Inflammatory macrophage (primary cell): ENCODE measurements at places on chromosomes 11 and 22.

DNA sequence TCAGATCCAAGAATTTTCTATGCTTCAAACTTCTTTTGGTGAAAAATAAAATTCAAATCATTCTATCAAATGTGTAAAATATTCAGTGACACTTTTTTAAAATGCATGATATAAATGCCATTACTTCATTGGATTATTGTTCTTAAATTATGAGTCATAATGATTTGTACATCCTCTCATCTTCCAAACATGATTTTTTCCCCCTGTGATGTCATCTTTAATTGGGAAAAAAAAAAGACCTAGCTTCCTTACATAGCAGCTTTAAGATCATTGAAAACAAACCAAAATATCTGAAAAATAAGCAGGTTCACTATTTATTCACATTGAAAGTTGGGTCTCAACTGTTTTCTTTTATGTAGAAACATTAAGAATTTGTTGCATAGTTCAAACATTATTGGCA is 1549.4 kb downstream of the LRRC4C start:
- DNase-seq = no peak

DNA sequence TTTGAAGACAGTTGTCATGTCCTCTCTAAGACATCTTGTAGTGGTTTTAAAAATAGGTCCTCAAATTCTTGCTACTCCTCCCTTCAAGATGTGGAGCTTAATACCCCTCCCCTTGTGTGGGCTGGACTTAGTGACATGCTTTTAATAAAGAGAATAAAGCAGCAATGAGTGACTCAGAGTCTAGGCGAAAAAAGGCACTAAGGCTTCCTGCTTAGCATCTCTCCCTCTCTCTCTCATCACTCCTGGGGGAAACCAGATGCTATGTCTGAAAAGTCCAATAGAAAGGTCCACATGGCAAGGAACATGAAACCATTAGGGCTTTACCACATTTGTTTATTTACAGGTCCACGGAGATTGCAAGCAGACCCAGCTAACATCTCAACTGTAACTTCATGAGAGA is 11.7 kb downstream of the SERGEF start:
- DNase-seq = no peak

DNA sequence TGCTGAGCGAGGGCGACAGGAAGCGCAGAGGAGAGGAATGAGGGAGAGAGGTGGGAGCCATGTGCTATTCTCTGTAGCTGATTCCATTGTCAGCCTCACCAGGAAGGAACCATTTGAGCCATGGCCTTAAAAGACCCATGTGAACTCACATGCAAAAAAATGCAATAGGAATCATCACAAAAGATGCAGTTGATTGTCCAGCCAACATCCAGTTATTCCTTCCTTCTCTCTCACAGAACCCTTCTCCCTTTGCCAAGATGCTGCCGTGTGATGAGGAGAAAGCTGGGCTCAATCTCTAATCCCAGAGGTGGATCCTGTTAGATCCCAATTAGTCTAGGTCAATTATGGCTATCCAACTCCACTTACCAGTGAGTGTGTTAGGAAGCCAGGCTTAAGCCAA is 58.2 kb upstream of the RRAS2 start:
- no peak for DNase-seq

GRCh38 chr11:79331203-79331901 is 109.5 kb downstream of the TENM4 start:
- DNase-seq = no peak

DNA sequence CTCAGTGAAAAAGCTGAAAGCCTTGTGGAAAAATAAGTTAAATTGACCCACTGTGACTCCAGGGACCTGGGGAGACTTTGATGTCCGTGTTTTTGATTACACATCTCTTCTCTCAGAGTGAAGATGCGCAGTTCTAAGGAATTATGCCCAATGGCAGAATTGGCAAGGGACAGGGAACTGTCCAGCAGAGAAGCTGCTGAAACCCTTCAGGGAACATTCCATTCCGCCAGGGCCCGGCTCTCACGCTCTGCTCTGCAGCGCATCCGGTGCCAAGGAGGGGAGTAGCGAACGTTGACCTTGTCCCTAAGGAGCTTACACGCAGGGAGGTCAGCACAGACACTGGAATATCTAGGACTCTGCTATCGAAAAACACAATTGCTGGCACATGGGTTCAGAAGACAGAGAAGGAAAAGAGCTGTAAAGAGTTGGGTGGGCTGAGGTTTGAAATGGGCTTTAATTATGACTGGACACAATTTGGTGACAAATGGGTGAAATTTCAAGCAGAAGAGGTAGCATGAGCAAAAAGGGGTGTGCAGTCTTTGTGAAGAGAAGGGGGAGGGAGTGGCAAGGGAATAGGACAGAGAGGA is 64.5 kb upstream of the B3GAT1 start:
- DNase-seq = no peak

GRCh38 chr22:43320943-43321900 is 21.9 kb downstream of the SCUBE1 start:
- peak; percentile 25 for DNase-seq

DNA sequence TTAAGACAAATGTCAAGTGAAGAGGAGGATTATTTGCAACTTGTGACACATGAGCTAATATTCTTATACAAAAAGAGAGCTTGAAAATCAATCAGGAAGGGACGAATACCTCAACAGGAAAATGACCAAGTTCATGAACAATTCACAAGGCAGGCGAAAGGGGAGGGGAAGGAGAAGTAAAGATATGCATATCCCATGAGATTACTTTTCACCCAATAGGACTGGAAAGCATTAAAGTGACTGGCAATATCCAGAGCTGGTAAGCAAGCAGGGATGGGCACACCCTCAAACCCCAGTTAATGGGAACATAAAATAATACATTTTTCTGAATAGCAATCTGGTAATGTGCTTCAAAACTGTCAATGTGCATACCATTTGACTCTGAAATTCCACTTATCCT is 129.5 kb downstream of the SLC1A2 start:
- no peak for DNase-seq

DNA sequence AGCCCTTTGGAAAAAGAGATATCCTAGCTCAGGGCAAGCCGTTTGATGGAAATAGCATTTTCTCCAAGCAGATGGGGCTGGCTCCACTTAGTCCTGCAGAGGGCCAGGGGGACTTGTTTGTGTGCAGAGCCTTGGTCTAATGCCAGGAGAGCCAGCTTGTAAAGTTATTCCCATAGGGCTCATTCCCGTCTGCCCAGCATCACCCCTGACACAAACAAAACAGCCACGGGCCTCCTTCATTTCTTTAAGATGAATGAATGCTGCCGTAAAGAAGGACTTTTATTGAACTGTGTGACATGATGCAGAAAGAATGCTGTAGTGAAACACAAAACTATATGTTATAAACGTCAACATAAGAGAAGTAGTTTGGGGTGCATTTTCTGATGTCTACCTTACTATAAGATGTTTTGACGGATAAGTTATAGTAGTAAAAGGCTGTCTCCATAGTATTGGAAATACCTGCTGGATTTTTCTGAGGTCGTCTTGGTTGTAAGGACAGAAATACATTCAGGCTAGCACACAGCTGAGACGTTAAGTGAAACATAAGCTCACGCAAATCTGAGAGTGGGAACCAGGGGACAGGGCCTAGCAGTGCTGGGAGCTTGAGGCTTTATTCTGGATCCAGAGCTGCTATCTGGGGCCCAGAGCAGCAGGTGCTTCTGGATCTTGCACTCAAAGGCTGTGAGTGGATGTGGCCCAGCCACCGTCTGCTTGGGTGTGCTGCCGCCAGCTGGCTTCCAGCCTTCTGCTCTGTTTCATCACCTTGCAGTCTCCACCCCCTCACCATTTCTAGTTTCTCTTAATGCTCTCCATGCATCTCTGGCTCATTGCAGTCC is 53.3 kb downstream of the NCAM1 start:
- no peak for DNase-seq

DNA sequence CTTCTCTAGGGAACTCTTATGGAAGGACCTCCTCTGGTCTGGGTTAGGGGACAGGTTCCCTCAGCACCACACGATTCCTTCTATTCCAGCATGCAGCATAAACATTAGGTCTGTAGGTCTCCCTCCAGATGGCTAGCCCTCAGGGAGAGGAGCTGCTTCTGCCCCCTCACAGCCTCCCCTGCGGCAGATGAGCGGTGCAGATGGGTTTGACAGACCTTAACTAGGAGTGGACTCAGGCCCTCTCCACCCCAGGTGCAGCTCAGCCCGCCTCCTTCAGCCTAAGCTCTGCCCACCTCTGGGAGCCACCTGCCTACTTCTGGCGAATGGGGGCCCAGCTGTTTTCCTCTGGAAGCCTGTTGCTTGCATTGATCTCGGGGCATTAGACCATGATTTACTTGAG is 55.7 kb upstream of the EIF3D start:
- no peak for DNase-seq

DNA sequence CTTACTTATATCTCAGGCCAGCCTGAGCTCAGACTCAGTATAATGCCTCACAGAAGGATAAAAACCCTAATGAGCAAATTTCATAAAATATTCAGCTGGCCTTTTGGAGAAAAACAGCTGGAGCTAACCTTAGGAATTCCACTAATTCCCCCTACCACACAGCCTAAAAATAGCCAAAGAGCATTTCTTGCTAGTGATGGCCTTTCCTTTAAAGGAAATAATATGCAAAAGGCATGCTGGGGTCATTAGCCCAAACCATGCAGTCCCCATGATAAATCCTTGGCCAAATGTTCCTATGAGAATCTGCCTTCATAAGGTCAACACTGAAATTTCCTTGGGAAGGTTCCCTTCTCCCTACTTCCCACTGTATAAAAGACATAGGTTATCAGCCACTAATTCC is 38.2 kb downstream of the SYTL2 start:
- DNase-seq = no peak

DNA sequence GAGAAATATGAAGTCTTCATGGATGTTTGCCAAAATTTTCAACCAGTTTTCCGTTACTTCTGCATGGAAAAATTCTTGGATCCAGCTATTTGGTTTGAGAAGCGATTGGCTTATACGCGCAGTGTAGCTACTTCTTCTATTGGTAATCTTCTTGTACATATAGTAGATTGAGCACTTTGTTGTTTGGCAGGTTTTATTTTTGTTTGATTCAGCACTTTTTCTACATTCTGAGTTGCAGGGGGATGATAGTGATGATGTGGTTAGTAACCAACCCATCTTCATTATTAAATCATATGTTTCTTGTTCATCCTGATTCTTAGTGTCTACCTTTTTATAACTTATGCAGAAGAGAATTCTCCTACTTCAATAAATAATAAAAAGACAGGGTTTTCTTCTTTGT is 121.6 kb downstream of the C11orf65 start:
- DNase-seq = no peak

GRCh38 chr11:19163617-19164016 is 38.2 kb downstream of the CSRP3 start:
- no peak for DNase-seq

DNA sequence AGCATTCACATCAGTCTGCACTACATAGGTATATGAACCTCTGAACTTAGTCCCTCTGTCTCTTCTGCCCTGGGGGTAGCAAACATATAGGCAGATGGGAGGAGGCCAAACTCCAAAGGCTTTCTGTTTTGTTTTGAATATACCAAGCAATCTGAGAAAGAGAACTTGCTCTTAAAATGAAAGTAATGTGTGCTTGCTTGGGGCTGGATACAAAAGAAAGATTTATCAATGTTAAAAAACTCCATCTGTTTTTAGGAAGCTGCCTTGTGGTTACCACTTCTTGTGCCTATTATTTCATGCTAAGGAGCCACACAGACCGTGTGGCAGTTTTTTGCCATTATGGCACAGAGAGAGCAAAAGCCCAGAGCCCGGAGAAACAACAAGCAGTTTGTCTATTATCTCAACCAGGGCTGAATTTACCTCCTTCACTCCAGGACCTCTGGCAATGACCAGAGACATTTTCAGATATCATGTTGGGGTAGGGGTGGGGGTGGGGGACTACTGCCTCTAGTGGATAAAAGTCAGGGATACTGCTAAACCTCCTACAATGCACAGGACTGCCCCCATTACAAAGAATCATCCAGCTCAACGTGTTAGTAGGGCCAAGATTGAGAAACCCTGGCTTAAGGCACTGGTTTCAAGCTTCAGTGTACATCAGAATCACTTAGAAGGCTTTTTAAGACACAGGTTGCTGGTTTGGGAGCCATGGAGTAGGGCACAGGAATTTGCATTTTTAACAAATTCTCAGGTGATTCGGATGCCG is 124.2 kb downstream of the APIP start:
- DNase-seq = no peak

DNA sequence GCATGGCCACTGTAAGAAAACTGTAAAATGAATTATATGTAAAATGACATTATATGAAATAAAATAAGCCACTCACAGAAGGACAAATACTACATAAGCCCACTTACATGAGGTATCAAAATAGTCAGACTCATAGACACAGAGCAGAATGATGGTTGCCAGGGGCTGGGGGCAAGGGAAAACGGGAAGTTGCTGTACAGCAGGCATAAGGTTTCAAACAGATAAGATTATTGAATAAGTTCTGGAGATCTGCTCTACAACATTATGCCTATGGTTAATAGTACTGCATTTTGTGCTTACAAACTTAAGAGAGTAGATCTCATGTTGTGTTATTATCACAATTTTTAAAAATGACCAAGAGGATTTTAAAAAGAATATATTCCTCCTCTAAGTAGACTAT is 32.7 kb upstream of the HEPHL1 start:
- DNase-seq = no peak

- no peak for DNase-seq
These were observed 9.4 kb upstream of the FANCF start for GRCh38 chr11:22634897-22635629.

- DNase-seq = no peak
These were observed 720 bp downstream of the UFD1 start for GRCh38 chr22:19478045-19478900.

DNA sequence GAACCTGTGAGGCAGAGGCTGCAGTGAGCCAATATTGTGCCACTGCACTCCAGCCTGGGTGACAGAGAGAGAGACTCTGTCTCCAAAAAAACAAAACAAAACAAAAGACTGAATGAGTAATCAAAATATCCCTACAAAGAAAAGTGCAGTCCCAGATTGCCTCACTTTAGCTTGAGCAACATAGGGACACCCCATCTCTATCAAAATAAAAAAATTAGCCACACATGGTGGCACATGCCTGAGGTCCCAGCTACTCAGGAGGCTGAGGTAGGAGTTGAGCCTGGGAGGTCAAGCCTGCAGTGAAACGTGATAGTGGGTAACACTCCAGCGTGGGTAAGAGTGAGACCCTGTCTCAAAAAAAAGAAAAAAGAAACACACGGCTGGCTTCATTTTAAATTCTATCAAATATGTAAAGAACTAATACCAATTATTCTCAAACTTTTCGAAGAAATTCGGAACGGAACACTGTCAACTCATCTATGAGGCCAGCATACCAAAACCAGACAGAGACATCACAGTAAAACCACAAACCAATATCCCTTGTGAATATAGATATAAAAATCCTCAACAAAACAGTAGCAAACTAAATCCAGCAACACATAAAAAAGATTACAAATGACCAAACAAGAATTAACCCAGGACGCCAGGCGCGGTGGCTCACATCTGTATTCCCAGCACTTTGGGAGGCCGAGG is 12.9 kb downstream of the CHEK2 start:
- no peak for DNase-seq

DNA sequence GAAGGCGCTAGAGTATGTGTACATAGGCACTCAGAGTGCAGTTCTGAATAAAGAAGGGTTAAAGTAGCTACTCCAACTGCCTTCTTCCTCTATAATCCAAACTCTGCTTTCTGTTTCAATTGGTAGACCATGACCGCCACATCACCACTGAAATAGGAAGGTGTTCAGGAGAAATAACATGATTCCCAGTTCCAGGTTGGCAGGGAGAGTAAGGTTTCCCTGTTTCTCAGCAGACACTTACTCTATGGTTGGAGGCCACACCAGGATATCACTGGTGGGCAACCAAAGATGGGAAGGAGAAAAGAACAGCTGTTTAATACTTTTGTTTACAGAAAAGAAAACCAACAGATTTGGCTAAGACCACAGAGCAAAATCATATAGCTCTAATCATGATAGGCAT is 37.9 kb downstream of the PAK1 start:
- no peak for DNase-seq

GRCh38 chr11:112073941-112074811 is at the start of the genes NKAPD1 and PIH1D2:
Gene NKAPD1, plus strand, starts transcription at chr11:112074299. Its CDS starts 1,276 bp downstream, at chr11:112075575.
Gene PIH1D2, minus strand, starts transcription at chr11:112074017. Its CDS starts 843 bp downstream, at chr11:112073174.
- peak; percentile 91 for DNase-seq
